ENCODE measurements at places on chromosomes 5 and 9.

GRCh38 chr5:130111746-130112145 lies 207.5 kb downstream of the CHSY3 start:
- DNase-seq, result no peak

- DNase-seq, result no peak
Observed at GRCh38 chr5:36029914-36030313, 36.8 kb downstream of the UGT3A2 start.

- DNase-seq, result no peak
Observed at GRCh38 chr9:87545858-87546257, 48.2 kb downstream of the DAPK1 start.

GRCh38 chr5:12851761-12852160 lies 947.5 kb upstream of the CTNND2 start:
- DNase-seq, result no peak

DNA sequence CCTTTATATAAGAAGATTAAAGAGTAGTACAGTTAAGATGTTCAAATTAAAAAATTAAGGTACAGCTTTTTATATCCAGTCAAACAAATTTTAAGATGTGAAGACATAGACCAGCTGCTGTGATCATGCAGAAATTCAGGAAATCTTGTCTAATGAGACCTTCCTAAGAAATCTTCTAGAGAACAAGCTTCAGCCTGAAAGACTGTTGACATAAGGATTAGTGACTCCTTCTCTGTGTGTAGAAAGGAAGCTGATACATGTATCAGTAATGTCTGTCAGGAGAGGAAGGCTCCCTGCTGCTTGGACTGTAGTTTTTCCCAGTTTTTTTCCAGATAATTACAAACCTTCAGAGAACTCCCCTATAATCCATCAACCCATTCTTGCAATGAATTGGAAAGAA lies 75.8 kb upstream of the PCSK5 start:
- no peak for DNase-seq

Measured in epithelial cell of proximal tubule (primary cell).